ELR (cell line): ENCODE measurements at places on chromosomes 7 and 10.

- peak; percentile 35 for DNase-seq
Observed at GRCh38 chr7:43204081-43204480, 91.6 kb downstream of the HECW1 start.

- no peak for DNase-seq
Observed at GRCh38 chr7:2012981-2013380, 219.8 kb downstream of the MAD1L1 start.

- no peak for DNase-seq
Observed at GRCh38 chr7:143974459-143974858, 19.8 kb downstream of the OR2F1 start.

DNA sequence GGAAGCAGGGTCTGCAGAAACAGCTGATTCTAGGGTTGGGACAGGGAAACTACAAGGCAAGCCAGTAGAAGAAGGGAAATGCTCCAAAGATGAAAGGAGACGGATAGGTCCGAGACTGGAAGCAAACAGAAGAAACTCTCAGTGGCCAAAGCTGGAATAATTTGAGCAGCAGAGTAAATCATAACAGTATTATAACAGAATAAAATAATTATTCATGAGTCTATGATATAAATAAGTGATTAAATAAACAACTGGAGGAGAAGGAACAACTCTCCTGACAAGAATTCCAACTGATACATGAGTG, 27.6 kb downstream of the EZH2 start:
- no peak for DNase-seq

GRCh38 chr10:13993169-13993568, 337.6 kb downstream of the FRMD4A start:
- peak; percentile 19 for DNase-seq

DNA sequence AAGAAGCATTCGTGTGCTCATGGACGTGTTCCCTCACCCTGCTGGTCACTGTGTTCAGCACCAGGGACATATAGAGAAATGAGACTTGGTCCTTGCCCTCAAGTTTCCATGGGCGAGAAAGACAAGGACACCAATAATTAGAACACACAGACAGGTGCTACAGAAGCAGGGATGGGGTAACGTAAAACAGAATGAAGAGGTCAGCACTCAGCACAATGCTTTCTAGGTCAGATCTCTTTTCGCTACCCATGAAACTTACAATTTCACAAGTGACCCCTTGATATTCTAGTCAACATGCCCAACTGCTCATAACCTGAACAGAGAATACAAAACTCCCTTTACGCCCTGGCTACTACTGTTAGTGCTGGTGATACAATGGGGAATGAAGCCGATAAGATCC, 6.0 kb upstream of the ANK3 start:
- DNase-seq = no peak

DNA sequence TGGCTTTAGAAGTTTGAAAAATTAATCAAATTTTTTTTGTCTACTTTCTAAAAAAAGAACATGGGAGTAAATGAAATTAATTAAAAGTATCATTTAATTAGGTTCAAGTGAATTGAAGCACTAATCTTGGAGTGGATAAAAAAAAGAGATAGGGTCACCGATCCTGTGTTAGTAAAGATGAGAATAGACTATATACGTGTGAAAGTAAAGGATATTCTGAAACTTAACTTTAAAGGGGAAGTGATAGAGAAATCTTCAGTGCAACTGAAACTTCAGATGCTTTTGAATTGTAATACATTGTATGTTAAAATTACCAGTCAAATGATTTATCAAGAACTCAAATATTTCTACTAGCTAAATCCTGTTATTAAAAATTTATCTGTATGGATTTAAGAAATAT, 4.8 kb downstream of the NHLRC2 start:
- no peak for DNase-seq

GRCh38 chr10:70515035-70515667, 36.6 kb downstream of the PALD1 start:
- no peak for DNase-seq

GRCh38 chr10:93710333-93710909, 8.0 kb upstream of the FRA10AC1 start:
- DNase-seq = no peak

- no peak for DNase-seq
Observed at GRCh38 chr10:35130663-35131062, 4.0 kb downstream of the CREM start.

DNA sequence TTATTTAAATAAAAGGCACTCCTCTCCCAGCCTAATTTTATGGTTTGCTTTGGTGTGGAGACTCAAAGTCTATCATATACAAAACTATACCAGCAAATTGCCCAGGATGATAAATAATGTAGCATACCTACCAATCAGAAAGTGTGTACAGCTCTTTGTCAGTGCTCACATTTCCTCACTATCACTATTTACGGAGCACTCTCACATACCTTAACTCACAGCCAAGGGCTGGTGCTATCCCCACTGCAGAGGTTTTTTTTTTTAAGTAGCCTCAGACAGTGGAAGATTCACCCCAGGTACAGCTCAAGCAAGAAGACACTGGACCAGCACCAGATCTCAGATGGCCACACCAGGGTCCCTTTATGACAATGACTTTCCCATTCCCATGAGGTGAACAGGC, 2.5 kb downstream of the PDLIM1 start:
- DNase-seq = no peak

GRCh38 chr7:134587750-134588149, 38.8 kb downstream of the AKR1B15 start:
- no peak for DNase-seq

DNA sequence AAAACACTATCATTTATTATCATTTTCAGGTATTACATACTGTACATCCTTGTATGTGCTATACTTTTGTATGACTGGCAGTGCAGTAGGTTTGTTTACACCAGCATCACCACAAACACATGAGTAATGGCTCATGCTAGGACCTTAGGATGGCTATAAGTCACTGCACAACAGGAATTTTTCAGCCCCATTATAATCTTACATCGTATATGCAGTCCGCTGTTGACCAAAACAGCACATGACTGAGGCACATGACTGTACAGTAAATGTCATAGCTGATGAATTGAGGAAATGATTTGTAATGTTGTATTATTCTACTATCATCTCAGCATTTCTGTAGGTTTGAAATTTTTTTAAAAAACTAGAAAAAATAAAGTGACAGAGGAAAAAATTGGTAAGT, 38.6 kb downstream of the BPGM start:
- DNase-seq = peak; percentile 83

DNA sequence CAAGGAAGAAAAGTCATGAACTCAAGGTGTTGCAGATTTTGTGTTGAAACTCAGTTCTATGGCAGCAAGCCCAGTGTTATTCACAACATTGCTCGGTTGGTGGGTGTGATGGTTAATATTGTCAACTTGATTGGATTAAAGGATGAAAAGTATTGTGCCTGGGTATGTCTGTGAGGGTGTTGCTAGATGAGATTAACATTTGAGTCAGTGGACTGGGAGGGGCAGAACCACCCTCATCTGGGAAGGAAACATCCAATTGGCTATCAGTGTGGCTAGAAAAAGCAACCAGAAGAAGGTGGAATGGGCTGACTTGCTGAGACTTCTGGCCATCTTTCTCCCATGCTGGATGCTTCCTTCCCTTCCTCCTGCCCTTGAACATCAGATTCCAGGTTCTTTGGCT, 353.2 kb downstream of the ADRA2A start:
- no peak for DNase-seq

GRCh38 chr10:5419466-5420094, 7.2 kb downstream of the NET1 start:
- no peak for DNase-seq

DNA sequence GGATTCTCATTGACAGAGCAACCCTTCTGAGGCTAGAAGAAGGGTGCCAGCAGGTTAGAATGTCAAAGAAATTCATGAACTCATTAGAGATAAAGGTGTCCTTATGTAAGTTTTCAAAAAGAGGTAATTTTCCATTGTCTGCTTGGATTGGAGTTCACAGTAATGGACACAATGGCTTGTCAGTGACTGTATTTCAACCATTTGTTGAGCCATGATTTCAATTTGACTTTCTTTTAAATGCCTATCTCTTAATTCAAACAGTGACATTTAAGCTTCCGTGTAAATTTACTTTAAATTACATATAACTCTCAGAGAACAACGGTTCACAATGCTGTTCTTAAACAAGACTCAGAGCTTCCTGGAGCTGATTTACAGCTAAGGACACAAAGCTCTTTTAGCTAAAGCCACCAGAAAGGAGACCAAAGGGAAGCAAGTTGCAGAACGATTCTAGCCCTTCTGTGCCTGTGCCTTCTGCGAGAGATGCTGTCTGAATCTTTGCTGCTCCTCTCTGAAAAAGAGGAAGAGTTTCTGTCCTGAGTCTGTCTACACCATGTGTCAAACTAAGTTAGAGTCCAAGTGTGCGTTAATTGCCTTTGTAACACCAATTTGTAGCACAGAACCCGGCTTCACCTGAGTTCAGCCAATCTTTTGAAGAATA, 42.2 kb upstream of the PFKP start:
- DNase-seq = no peak

- DNase-seq = no peak
Observed at GRCh38 chr10:119336599-119336998, 129.2 kb downstream of the GRK5 start.

DNA sequence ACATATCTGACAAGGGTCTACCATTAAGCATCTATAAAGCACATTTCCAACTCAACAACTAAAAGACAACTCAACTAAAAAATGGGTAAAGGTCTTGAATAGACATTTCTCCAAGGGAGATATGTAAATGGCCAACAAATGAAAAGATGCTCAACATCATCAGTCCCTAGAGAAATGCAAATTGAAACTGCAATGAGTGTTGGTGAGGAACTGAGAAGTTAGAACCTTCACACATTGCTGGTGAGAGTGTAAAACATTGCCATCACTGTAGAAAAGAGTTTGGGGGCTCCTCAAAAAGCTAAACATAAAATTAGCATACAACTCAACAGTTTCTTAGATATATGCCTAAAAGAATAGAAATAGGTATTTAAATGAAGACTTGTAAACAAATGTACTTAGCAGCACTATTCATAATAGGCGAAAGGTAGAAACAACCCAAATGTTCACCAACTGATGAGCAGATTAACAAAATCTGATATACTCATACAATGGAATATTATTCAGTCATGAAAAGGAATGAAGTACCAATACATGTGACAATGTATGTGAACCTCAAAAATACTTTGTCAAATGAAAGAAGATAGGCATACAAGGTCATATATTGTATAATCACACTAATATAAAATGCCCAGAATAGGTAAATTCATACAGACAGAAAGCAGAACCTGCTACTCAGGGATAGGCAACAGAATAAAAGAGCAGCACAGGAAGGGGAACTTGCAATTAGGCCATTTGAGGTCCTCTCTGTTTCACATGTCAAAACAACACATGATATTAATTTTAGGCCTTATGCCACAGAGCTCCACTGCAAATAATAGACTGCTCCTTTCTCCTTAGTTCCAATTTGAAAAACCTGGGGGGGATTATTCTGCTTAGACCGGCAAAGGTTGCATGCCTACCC, 10.6 kb upstream of the LRRC72 start:
- DNase-seq = no peak
